ENCODE measurements at places on chromosomes 4 and X.

DNA sequence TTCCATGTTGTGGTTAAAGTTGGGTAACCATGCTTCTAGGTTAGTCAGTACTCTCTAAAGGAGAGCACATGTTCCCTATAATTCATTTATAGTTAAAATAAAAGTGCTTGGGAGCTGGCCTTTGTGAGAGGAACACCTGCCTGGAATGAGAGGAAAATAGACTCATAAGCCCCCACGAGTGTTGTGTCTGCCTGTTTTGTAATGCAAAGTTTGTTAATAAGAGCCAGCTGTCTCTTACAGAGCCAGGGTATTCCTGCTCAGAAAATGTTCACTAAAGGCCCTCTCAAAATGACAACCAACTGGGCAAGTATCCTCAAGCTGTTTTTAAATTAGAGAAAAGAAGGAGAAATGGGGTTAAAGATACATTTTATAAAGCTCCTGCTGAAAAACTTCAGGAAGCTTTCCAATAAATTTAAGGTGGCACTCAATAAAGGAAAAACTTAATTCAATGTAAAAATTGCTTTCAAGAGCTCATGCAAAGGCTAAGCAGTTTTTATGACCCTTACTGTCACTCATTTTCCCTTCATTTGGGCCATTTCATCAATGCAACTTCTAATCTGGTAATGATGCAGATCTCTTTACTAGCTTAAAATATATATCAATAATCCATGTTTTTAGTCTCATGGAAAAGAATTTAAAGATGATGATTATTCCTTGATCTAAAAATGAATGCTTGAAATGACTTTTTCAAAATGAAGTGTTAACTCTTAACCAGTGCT lies 793.6 kb downstream of the STPG2 start:
- DNase-seq, result no peak

DNA sequence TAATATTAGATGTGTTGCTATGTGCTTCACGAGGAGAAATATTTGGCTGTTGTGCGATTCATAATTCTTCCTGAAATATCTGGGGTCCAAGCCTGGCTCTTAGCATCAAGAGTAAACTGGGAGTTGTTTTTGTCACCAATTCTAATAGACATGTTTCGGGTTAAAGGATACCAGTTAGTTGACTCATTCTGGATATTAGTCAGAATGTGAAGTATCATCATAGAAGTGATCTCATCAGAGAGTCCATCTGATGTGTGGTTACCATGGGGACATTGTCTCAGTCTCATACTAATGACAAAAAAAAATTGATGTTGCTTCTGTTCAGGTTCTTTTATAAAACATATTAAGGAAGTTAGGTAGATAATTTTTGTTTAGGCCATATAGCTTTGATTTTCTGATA lies 57.2 kb upstream of the MTMR1 start:
- DNase-seq, result no peak

GRCh38 chr4:25928379-25929297 lies 14.6 kb downstream of the SMIM20 start:
- DNase-seq, result no peak

- no peak for DNase-seq
Measured at GRCh38 chrX:13093529-13094140, 49.2 kb upstream of the FAM9C start.

DNA sequence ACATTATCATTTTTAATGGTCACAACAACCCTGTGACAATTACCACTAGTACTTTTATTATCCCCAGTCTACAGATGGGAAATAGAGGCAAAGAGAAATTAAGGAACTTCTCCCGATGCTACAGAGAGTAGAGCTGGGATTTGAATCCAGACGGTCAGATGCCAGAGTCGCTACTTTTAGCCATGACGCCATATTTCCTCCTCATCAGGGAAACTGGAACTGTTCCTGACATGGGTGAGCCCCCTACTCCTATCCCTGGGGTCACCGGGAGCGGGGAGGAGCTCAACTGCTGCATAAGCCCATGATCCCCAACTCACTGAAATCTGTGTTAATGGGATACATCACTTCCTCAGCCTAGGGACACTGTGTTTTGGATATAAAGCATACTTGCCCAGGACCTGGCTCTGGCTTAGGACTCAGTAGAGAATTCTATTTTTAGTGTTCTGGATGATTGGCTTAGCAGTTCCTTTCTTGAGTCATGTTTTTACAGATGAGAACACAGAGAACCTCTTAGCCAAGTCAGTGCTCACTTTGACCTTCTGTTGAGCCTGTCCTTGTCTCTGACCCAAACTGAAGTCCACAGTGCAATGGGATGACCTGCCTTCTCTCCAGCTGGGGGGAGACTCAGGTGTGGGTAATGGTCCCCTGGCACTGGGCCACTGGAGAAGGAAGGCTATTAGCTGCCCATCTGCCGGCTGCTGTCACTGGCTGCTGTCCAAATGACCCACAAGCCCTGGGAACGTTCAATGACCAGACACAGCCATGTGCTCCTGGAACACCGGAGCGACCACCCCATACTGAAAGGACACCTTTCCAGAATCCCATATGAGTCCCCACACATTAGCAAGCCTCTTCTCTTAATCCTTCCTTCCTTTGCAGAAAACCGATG lies 90.8 kb upstream of the SHISA3 start:
- DNase-seq, result no peak

DNA sequence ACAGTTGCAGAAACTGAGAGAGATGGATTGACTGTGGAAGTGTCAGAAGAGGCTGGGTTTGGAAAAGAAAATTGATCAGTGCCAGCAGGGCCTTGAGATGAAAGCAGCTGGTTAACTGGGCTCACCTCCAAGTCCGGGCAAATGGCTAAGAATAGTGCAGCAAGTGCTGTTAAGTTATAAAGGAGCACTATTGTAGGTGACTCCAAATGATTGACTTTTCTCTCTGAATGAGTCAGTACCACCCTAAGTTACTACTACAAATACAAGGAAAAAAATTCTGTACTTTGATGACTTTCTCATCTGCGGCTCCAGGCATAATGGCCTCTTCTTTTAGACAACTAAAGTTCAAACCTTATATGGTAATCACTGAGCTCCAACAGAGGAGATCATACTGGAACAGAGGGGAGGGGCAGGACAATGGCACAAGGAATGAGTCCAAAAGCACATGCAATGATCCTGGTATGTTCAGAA lies 733.4 kb upstream of the INTU start:
- DNase-seq, result no peak

GRCh38 chr4:37635155-37635554 lies 51.0 kb downstream of the RELL1 start:
- DNase-seq, result no peak

DNA sequence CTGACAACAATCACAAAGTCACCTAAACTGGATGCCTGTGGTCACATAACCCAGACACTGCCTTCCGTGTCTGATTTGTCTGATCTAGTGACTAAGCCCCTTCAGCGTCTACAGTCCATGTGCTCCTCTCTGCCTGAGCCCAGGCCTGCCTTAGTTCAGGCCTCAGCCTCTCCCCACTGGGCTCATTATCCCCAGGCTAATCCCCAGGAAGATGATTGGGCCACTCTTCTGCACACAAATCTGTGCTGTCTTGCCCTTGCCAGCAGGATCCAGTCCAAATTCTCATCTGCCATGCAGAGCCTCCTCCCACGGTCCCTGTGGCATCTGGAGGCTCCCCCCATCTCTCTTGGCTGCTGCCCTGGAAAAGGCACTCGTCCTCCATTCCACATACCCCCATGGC lies 96.5 kb downstream of the SLC2A9 start:
- no peak for DNase-seq

GRCh38 chrX:107845625-107846024 lies 20.0 kb downstream of the MID2 start:
- no peak for DNase-seq

DNA sequence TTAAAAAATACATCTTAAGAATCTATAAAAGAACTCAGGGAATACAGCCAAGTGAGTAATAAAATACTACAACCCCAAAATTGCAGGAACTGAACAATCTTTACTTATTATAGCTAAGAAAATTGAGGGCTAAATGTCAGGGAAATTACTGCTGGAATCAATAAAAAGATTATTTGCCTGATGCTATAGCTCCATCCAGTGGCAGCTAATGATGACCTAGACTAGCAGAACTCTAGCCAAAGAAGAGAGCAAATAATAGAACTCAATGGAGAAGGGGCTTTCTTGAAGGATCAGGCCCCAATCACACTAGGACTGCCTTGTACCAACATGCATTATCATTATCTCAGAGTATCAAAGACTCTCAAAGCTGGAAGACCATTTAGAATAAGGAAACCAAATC lies 85.0 kb upstream of the FAM241A start:
- DNase-seq, result no peak

DNA sequence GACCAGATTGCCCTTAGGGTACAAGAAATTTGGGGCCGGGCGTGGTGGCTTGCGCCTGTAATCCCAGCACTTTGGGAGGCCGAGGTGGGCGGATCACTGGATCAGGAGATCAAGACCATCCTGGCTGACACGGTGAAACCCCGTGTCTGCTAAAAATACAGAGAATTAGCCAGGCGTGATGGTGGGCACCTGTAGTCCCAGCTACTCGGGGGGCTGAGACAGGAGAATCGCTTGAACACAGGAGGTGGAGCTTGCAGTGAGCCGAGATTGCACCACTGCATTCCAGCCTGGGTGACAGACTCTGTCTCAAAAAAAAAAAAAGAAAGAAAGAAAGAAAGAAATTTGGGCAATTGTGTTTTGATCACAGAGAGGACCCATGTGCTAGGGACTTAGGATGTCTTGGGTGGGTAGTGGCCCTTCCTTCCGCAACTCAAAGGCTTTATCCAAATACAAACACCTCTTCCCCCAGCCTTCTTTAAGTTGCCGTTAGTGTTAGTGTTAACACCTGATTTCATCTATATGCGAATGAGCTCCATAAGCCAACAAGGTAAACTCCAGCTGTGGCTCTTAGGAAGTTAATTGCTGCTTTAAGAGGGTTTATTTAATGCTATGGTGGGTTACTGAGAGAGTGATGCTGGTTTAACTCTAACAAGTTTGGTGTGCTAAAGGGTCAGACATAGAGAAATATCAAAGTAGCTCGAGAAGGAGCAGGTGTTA lies 8.6 kb upstream of the CCDC110 start:
- no peak for DNase-seq

GRCh38 chrX:39195156-39195555 lies 393.9 kb downstream of the MID1IP1 start:
- DNase-seq, result no peak

DNA sequence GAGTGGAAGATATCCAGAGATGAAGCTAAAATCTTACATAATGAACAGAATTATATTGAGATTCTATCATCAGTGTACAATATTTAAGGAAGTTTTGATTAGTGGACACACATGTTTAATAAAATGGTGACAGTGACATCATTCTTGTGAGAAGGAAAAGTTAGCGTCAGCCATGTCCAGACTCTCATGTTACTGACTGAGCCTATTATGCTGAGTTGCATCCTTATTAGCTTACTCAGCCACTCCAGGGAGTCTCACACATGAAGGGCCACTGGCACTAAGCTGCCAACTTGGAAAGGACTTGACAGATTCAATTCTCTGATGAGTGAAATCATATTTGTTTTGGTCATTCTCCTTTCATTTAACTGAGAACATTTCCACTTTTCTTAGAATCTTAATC lies 170.6 kb downstream of the BANK1 start:
- DNase-seq, result no peak

DNA sequence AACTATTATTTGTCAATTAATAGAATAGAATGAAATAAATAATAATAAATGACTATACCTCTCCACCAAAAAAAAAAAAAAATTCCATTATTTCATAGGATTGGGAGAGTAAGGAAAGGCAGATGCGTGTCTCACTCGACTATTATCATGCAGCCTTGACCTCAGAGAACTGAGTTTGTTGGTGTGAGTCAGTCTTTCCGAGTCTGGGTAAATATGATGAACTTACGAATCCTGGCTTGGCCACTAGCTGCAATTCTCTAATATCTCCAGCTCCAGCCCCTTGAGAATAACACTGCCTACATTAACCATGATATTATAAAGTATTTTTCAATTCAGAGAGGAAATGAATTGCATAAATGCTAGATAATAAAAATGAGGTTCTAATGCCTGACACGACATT lies 46.6 kb upstream of the DHX15 start:
- no peak for DNase-seq

DNA sequence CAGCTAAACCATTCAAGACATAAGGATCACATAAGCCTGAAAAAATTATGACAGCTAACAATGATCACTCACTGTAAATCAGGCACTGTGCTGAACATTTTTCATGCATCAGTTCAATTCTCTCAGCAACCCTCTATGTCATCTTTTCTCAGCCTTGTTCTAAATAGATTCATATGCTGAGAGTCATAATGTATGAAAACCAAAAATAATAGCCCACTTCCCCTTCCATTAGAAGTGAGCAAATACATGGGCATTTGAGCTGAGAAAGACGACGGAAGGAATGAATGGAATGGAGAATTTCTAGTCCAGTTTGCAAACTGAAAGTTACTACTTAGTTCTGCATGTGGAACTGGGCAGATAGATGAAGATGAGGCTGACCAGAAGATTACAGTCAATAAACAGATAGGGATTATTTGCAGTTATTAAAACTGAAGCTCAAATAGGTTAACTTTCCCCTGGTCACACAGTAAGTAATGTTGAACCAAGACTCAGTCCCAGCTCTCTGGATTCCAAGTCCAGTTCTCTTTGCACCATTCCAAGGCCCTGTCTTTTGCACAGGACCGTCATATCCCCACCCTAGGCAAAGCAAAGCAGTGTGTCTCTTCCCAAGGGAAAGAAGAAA lies 1.6 kb upstream of the SH3RF1 start:
- DNase-seq, result no peak

DNA sequence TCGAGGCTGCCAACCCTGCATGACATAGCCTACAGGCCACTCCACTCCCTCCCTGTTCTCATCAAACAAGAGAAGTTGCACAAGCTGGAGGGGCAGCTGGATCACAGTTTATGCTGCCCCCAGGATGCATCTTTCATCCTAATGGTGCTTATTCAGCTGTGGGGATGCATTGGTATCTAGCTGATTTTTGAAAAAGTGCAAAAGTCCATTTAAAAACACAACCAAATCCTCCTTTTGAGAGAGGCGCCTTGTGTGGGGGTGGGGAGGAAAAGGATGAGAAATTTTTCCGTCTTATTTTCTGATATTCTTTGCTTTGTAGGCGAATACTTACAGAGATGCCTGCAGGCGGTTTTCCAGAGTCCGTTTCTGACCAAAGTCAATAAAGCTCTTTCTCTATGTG lies 276.4 kb upstream of the BOD1L1 start:
- DNase-seq, result no peak

- DNase-seq, result no peak
Measured at GRCh38 chrX:115449742-115450141, 111.2 kb upstream of the PLS3 start.

DNA sequence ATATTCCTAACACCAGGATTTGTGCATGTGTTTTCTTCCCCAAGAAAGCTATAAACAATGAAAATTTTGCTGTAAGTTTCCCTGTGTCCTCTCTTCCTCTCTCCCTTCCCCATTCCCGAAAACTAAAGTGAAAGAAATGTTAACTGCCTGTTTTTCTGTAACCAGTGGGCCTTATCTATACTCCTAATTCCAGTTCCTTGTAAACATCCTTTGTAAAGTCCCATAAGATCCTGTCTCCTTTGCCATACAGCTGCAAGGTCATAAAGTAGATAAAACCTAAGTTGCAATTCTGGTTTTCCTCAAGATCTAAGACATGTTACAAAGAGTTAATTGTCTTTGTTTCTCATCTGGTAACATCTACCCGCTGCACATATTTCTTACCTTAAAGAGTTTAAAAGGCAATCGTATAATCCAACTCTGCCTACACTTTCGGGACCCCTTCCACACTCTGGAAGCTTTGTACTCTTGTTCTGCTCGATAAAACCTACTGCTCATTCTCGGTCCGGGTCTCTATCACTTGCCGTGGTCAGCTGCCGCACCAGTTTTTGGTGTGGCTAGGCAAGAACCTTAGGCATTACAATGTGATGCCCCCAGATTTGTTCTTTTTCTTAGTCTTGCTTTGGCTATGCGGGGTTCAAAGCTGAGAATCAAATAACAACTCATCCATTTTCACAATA lies 20.5 kb downstream of the UGT2B7 start:
- no peak for DNase-seq

Data from natural killer cell (primary cell).